Stimulated activated CD8-positive, alpha-beta memory T cell treated with anti-CD3 and anti-CD28 coated beads, Interleukin-4, amount 100 ng/mL, for 4 hours (primary cell): ENCODE measurements at places on chromosomes 2 and 18.

DNA sequence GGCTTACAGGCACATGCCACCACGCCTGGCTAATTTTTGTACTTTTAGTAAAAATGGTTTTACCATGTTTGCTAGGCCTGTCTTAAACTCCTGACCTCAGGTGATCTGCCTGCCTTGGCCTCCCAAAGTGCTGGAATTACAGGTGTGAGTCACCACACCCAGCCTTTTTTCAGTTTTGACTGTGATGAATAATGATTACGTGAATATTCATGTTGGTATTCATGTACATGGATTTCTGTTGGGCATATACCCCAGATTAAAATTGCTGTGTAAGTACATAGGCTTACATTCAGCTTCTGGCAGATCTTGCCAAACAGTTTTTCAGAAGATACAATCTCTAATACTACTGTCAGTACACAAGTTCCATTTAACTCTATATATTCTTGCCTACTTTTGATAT is 20.9 kb downstream of the SLC39A10 start:
- no peak for DNase-seq

- no peak for DNase-seq
Observed at GRCh38 chr2:32284321-32284720, 6.6 kb downstream of the YIPF4 start.

- peak; percentile 9 for DNase-seq
Observed at GRCh38 chr2:73070643-73071359, 711 bp downstream of the SFXN5 start.

DNA sequence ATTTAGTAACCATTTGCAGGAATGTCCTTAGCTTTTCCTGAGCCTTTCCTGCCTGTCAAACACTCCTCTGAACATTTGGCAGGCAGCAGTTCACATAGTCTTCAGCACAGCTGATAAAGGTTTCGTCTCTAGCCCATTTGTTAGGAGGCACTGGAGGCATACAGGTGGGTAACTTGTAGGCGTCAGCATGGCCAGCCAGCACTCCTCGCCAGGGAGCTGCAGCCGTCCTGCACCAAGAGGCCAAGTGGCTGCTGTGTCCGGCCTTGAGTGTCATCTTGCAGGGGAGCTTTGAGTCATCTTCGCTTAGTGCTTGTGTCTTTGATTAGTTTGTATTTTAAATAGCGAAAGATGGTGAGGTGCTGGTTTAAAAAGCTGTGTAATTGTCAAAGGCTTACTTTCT is 120.3 kb upstream of the NFATC1 start:
- no peak for DNase-seq

DNA sequence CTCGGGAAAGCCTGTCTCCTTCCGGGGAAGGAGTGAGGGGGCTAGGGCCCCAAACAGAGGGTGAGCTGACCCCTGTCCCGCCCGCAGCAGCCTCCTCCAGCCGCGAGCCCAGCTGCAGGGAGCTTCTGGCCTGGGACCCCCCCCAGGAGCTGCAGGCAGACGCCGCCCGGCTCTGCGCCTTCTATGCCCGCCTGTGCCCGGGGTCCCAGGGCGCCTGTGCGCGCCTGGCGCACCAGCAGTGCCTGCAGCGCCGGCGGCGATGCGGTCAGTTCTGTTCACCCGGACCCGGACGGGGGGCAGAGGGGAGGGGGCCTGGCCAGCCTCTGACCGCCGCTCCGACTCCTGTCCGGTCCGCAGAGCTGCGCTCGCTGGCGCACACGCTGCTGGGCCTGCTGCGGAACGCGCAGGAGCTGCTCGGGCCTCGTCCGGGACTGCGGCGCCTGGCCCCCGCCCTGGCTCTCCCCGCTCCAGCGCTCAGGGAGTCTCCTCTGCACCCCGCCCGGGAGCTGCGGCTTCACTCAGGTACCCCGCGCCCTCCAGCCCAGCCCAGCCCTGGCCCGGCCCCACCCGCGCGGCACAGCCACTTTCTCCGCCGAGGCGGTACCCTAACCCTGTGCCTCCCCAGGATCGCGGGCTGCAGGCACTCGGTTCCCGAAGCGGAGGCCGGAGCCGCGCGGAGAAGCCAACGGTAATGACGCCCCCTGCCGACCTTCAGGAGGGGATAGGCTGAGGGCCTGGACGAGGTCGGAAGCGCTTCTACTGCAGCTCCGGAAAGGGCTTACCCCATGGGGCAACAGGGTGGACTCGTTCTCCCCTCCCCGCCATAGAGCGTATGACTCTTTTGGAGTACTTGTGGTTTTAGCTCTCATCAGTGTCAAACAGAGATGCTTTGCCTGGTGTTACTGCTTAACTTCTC is 2.0 kb upstream of the CHRND start:
- no peak for DNase-seq

DNA sequence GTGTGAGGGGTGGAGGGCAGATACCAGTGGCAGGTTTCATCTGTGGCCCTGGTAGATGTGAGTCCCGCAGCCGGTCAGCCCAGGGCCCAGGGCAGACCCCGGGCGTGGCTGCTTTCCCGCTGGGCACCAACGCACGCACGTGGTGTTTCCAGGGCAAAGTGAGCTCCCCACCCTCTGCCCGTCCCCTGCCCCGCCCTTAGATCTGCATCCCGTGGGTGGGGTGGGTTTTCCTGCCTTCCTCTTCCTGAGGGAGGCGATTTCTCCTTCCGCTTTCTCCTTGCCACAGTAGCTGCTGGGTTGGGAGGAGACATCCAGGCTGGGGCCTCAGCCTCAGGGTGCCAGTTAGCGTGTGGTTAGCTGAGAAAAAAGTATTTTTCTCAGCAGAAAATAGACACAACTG is 49.6 kb downstream of the ODC1 start:
- no peak for DNase-seq
